ENCODE measurements at places on chromosomes 3 and 15.

DNA sequence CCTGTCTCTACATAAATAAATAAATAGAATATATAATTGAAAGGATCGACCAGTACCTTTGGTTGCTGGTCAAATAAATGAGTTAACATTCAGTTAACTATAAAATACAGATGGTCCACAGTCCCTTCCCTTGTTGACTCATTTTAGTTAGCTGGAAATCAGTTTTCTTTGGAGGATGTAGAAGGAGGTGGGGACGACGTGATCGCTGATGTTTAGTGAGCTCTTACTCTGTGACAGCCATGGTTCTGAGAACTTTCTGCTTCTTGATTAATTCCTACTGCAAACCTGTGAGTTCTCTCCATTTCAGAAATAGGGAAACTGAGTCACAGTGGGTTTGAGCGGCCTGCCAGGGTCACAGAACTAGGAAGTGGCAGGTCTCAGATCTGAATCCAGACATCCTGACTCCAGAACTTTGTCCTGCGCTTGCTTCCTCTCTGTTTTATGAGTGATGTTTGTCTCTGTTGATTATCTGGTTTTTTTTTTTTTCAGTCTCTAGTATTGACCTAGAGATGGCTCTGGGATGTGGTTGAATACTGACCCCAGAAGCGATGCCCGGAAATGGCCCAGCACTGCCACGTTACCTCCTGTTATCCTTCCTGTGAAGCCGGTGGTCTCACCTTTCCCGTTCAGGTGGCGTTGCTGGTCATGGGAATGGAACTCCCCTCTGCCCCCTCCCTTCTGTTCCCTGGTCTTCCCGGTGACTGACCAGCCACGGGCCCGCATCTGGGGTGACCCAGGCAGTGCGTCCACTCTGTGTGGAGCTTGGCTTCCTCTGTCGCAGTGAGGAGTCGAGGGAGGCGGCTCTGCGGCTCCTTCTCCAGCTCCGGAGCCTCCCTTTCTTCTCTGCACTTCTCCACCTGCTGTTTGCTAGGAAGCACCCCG lies 18.2 kb downstream of the SYNM start:
- no peak for DNase-seq

GRCh38 chr15:45169608-45170480 lies 17.9 kb downstream of the SHF start:
- no peak for DNase-seq

DNA sequence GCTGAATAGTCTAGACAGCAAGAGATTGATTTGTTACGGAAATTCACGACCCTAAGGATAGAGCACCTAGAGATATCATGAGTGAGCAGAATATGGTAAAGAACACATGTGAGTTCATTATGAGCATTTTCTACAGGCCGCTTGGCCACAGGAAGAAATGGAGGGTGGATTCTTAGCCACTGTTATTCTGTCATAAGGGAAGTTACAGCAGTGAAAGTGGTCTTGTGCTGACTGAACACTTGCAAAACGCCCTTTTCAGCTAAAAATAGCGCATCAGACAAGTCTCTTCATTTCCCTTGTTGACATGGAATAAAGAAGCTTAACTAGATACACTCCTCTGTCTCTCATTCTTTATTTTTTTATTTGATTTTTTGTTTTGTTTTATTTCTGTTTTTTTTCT lies 19.8 kb downstream of the DGKG start:
- no peak for DNase-seq

DNA sequence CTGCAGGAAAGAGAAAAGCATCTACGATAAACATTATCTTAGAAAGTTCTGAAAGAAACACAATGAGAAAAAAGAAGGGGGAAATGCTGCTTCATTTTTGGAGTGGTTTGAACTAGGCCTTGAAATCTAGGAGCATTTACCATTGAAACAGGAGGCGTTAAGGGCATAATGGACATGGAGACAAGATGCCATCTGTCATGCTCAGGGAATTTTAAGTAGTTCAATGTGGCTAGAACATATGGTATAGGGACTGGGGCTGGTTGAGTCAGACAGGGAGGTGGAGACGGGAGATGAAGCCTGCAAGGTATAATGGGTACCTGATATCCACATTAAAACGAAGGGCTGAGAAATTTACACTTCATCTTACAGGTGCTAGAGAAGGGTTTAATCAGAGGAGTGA lies 10.4 kb upstream of the PLAAT1 start:
- DNase-seq: no peak
